ENCODE measurements at places on chromosomes 13 and 19.

DNA sequence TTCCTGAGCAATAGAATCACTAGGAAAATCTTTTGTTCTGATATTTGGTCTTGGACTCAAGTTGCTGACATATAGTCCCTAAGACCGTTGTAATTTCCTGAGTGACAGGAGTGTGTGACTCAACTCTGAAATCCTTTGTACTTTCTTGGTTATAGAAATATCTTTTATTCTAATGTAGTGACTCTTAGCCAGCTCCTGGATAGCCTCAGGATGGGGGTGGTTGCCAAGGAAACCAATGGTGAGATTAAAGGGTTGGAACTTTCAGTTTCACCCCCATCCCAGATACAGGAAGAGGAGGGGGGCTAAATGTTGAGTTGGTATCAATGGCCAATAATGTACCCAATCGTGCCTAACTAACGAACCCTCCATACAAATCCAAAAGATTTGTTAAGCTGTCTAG, 41.8 kb downstream of the MBD3L2B start:
- DNase-seq, result no peak

GRCh38 chr13:27601803-27602202, 18.5 kb downstream of the LNX2 start:
- DNase-seq, result no peak

- DNase-seq, result peak; percentile 62
Measured at GRCh38 chr13:36919833-36920615, at the start of gene SMAD9. Gene SMAD9, minus strand, starts transcription at chr13:36920238. Its CDS starts 40,549 bp downstream, at chr13:36879689.

- peak; percentile 42 for DNase-seq
Measured at GRCh38 chr13:32142956-32143375, 111.4 kb downstream of the FRY start.

DNA sequence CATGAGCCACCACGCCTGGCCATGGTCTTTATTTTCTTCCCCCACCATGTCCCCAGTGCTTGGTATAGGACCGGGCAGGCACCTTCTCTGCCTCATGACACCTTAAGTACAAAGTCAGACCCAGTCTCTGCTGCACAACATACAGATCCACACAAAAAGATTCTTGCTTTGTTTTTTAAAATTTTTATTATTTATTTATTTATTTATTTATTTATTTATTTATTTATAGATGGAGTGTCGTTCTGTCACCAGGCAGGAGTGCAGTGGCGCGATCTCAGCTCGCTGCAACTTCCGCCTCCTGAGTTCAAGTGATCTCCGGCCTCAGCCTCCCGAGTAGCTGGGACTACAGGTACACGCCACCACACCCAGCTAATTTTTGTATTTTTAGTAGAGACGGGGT, 2.5 kb upstream of the NFIX start:
- no peak for DNase-seq

DNA sequence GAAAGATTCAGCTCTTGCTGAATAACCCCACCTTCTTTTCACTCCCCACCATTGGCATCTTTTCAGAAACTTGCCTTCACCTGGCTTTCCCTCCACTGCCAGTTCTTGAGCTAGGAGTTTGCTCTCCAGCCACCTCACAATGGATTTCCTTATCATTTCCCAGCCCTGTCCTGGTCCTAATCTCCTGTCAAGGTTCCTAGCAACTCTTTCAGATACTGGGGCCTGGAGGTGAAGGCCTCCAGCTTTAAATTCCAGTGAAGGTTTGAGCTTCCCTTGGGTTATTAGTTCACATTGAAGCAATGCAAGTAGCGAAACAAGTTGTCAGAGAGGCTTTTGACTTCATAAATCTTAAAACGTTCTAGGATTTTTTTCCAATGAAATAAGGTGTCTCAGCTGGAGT, 320.8 kb upstream of the MAB21L1 start:
- DNase-seq, result no peak

DNA sequence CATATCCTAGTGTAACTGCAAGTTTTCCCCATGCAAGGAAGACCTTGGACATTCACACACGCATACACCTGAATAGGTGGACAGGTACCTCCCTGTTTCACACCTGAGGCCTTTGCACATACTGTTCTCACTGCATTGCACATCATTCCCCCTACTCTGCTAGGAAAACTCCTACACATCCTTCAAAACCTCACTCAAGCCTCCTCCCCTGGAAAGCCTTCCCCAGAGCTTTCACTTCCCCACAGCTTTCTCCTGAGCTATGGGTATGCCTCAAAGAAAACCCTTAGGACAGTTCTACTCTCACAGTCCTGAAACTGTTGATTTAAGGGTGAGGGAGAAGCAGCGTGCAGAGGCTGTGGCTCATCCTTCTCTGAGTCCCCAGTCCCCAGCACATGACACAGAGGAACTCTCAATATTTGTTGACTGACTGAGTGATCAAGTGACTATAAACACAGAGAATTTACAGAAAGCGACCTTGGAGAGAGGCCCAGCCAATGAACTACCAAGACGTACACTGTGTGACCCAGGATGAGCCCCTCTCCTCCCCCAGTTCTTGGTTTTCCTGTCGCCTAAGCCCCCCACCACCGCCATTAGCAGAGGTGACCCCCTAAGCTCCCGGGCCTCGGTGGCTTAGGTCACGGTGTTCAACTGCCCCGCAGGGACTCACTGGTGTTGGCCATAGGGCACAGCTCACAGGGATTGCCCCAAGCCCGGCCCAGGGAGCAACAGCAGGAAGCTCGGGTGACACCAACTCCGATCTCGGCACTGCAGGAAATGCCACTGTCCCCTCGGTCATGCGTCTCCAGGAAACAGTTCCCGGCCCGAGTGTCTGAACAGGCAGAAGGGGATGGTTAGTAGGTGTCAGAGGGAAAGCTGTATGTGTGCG, 40.6 kb downstream of the FBN3 start:
- no peak for DNase-seq

DNA sequence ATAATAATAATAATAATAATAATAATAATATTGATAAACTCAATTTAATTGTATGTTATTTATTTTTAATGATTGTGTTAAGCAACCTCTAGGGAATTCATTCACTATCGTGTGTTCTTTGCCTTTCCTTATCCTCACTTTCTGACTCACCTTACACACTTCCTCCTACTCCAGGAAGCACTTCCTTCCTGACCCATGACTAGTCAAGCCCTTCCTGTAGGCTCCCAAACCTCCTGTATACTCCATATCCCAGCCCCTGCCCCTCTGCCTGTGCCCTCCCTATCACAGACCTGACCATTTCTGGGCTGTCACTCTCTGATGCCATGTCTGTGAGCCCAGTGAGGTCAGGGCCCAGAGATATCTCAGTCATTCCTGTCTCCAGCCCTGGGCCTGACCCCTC, 7.6 kb downstream of the LGALS4 start:
- DNase-seq, result no peak

- DNase-seq, result no peak
Measured at GRCh38 chr19:7368456-7368855, 19.7 kb downstream of the ARHGEF18 start.

DNA sequence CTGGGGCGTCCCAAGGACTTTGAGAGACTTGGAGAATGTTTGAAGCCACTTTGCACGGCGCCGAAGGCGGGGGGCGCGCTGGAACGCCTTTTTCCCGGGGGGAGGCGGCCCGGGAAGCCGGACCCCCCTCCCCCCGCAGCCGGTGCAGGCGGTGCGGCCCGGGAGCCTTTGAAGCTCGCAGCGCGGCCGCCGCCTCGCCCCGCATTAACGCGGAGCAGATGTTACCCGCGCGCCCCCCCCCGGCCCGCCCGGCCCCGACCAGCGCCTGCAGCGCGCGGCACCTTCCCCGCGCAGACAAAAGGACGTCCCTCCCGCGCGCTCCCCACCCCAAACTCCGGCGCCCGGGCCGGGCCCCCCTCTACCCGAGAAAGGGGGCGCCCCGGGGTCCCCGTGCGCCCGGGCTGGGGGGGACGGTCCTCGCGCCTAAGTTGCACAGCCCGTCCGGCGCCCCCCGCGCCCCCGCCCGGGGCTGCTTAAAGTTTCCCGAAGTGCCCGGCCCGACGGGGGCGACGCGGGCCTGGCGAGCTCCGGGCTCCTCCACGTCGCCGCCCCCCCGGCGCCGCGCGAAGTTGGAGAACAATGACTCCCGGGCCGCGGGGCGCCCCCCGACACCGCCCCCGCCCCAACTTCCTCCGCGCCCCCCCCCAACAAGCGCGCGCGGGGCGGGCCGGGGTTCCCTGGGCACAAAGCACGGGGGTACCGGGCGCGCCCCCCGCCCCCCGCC, 685 bp downstream of the TCF3 start:
- peak; percentile 39 for DNase-seq

- DNase-seq, result no peak
Measured at GRCh38 chr19:6767357-6768235, at the start of gene SH2D3A. Gene SH2D3A, minus strand, starts transcription at chr19:6767435. Its CDS starts 3,687 bp downstream, at chr19:6763748.

DNA sequence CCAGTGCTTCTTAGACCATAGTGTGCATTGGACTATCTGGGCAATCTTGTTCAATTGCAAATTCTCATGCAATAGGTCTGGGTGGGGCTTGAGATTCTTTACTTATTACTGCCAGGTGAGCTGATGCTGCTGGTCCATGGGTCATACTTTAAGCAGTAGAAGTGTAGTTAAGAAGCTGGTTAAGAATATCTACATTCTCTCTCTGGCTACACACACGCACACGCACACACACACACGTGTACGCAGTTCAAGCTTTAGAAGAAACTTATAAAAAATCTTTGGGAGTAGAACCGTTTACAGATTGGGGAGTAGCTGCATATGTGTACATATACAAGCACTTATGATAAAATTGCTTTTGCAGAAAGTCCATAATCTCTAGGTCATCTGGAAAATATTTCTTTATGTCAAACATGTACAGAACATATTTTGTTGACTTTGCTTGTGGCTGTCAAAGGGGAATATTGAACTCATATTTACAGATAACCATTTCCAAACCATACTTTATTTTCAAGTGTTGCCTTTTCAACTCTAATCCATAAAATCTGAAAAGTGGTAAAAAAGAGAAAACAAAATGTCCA, 99.7 kb downstream of the GPC6 start:
- DNase-seq, result no peak

DNA sequence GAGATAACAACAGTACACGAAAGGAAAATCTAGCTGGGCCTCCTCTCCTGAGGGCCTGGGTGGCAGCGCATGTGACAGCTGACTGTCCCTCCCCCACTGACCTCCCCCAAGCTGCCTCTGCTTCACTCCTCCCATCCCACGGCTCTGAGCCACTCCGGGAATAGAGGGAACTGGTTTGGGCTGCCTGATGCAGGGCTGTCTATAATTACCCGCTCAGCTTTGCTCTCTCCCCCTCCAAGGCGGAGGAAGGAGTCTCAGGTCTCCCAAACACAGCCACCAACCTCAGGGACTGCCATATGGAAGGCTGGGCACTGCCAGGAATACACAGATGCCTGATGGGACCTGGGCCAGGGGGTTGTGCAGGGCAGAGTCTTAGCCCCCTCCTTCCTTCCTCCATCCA, 7.9 kb downstream of the NAPA start:
- no peak for DNase-seq

- DNase-seq, result no peak
Measured at GRCh38 chr13:34413538-34414210, 528.4 kb upstream of the NBEA start.

GRCh38 chr19:1074544-1075283, 7.7 kb downstream of the ARHGAP45 start:
- no peak for DNase-seq

DNA sequence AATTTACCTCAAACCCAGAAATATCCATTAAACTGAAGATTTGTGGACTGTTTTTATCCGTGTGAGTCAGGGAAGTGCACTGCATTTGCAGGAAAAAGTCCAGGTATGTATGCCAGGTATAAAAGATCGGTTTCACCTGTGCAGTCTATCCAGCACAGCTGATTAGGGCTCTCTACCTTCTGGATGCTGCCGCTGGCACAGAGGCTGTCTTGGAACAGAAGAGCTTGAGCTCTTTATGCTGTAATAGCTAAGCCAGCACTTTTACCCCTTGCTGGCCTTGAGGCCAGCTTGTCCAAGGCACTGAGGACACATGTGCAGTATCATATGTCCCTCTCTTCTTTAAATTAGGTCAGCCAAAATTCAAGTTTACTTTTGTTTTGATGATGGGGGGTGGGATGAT, 851.0 kb downstream of the DIAPH3 start:
- no peak for DNase-seq

- DNase-seq, result no peak
Measured at GRCh38 chr19:38020311-38020710, 113.3 kb downstream of the SIPA1L3 start.

DNA sequence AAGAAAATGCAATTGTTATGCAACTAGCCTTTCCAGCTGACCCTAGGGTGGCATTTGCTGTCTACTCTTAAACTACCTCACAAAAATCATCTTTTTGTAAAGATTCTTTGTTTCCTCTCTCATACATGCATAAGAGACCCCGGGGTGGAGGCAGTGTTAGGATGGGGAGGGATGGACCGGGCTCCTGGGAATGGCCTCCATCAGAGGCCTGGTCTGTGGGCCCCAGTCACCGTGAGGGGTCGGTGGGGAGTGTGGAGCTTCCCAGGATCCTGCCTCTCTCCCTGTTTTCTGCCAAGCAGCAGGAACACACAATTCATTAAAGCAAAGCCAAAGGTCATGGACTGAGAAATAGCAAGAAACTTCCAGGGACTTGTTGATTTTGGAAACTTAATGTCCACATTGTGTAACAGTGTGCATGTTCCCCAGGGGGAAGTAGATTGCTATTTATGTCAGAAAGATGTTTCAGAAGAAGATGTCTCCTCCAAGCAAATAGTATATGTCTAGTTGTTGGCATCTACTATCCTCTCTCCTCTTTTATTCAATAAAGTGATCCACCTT, 241.4 kb downstream of the ENOX1 start:
- peak; percentile 35 for DNase-seq

DNA sequence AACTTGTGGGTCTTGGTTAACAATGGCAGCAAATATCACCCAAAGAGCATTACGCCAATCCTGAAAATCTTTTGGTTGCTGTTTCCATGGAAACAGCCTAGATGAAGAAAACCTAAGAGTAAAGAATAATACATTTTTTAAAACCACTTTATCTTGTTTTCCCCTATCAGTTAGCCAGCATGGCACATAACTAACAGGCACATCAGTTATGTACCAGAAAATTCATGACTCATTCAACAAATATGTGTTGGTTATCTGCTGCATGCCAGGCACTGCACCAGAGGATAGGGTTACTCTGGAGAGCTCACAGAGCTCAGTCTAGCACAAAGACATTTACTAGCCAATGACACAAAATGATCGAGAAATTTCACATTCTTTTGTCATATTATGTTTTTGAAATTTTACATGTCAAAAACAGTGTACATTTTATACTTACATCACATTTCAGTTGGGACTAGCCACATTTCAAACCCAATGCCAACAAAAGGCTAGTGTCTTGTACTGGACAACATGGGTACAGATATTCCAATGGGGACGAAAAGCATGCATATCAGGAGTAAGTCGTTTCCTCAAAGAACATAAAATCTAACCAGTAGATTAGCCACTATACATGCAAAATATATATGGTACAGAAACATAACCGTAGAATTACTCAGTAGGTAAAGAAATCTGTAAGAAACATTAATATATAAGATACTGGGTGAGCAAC, 20.3 kb downstream of the LNX2 start:
- peak; percentile 76 for DNase-seq

- peak; percentile 7 for DNase-seq
Measured at GRCh38 chr13:57739543-57740190, 108.1 kb downstream of the PCDH17 start.

GRCh38 chr19:14114854-14115253, 2.7 kb downstream of the PRKACA start:
- DNase-seq, result no peak

GRCh38 chr13:72194523-72194922, 327.5 kb upstream of the DACH1 start:
- DNase-seq, result no peak

- DNase-seq, result no peak
Measured at GRCh38 chr13:38381890-38382289, 32.2 kb downstream of the UFM1 start.

GRCh38 chr13:33260168-33261098, 25.1 kb downstream of the STARD13 start:
- DNase-seq, result peak; percentile 63

Data from astrocyte of the spinal cord (primary cell).